ENCODE measurements at places on chromosomes 5 and 9.

GRCh38 chr5:146890066-146890465 lies 11.5 kb upstream of the PPP2R2B start:
- DNase-seq: no peak

DNA sequence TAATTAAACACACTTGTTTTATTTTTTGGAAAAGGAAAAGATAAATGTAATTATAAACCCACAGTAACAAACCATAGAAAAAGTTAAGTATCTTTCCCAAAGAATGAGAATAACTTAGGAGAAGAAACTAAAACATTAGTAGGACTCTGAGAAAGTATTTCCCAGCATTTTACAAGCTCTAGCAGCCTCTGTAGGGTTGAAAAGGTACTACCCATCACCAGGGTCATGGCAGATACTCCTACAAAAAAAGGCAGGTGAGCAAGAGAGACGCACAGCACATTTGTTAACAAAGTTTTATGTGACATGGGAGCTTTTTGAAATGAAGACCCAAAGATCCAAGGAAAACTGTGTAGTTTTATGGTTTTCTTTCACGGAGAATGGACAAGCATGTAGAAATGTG lies 77.7 kb upstream of the FAM169A start:
- DNase-seq: no peak

- no peak for DNase-seq
These were observed 72.2 kb upstream of the ADAMTS19 start for GRCh38 chr5:129387944-129388343.

GRCh38 chr9:19939734-19940278 lies 151.0 kb upstream of the SLC24A2 start:
- no peak for DNase-seq

GRCh38 chr9:75039009-75039408 lies 10.9 kb upstream of the CARNMT1 start:
- no peak for DNase-seq

DNA sequence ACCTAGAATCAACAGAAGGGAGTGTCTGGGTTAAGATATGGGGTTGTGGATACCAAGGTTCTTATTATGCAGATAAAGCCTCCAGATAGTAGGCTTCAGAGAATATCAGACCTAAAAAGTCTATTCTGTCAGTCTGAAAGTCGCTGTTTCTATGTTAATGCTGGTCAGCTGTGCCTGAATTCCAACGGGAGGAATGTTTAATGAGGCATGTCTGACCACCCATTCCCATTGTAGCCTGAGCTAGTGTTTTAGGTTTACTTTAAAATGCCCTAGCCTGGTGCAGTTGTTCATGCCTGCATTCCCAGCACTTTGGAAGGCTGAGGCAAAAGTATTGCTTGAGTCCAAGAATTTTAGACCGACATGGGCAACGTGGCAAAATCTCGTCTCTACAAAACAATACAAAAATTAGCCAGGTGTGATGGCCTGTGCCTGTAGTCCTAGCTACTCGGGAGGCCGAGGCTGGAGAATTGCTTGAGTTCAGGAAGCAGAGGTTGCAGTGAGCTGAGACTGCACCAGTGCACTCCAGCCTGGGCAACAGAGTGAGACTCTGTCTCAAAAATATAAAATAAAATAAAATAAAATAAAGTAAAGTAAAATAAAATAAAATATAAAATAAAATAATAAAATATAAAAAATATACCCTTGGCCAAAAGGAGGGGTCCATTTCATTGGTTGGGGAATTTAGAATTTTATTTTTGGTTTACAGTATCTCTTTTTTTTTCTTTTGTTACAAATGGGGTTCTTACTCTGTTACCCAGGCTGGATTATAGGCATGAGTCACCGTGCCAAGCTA lies 7.8 kb upstream of the SOX30 start:
- no peak for DNase-seq

DNA sequence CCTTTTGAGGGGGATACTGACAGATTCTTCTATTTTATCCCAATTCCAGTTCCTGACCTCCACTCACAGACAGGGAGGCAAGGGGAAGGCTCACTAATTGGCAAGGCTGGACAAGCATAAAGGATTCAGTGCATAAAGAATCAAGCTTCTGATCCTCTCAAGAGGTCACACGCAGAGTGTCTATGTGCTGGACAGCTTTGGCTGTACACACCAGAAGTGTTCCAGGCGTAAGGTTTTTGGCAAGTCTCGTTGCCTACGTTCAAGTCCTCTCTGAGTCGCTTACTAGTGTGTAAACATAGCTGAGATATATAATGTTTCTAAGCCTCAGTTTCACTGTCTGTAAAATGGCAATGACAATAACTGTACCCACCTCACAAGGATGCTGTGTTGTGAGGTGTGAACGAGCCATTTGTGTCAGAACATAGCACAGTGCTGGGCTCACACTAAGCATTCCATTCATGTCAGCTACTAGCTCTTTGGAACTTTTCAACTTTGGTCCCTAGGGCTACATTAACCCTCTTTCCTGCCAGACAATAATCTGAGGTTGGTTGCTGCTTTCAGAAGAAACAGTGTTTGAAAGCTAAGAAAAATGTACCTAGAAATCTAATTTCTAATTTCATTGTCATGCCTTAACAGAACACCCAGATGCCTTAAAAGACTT lies 52.1 kb downstream of the PALM2AKAP2 start:
- no peak for DNase-seq

GRCh38 chr5:126912616-126913200 lies 117.7 kb downstream of the MARCHF3 start:
- no peak for DNase-seq

DNA sequence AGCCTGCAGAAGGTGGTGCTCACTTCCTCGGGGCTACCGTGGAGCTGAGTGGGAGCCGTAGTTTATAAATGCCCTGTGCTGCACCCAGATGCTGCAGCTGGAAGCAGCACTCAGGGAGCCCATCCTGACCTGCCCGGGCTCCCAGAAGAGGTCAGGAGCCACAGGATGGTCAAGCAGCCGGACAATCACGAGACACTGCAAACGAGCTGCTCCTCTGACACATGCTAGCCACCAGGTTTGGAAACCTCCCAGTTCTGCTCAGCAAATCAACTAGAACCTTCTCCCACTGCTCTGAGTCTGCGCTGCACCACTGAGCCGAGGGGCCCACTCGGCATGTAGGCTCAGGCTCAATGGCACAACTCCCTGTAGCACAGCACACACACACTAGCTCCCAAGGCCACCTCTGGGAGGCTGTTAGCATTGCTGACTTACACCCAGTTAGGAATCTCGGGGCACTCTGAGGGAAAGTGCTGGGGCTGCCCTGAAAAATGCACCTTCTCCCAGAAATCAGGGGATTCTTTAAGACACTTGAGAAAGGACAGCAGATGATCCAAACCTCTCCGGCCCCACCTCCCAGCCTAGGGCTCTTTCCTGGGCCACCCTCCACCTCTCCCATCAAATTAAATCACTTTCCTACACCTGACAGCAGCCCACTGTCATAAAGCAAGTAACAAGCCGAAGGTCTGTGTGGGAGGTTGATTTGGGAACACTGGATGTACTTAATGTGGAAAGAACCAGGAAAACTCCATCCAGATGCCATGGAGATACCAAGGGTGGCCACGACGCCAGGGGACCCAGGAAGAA lies 59.1 kb downstream of the PSMB7 start:
- DNase-seq: no peak

DNA sequence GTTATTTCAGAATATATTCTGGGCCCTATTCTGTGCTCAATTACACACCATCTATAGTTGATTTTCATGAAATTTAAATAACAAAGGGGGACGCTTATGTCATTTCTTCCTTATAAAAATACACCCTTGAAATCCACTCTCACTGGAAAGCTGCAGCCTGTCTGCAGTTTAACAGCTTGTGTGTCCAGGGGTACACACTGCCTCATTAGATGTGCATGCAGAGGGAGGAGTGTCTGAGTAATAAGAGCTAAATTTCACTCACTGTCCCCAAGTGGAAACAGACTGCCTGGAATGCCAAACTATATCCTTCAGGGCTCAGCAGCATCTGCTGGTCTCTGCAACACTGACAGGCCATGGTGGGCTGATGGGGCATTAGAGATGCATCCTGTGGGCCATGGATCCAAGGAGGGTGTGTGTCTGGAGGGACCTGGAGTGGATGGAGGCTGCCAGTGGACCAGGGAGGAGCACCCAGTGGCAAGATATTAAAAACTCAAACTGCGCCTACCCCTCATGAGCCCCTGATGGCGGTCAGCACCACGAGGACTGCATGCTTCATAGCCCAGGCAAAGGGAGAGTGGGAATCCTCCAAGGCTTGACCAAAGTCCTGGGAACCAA lies 15.8 kb upstream of the TIFAB start:
- DNase-seq: no peak

DNA sequence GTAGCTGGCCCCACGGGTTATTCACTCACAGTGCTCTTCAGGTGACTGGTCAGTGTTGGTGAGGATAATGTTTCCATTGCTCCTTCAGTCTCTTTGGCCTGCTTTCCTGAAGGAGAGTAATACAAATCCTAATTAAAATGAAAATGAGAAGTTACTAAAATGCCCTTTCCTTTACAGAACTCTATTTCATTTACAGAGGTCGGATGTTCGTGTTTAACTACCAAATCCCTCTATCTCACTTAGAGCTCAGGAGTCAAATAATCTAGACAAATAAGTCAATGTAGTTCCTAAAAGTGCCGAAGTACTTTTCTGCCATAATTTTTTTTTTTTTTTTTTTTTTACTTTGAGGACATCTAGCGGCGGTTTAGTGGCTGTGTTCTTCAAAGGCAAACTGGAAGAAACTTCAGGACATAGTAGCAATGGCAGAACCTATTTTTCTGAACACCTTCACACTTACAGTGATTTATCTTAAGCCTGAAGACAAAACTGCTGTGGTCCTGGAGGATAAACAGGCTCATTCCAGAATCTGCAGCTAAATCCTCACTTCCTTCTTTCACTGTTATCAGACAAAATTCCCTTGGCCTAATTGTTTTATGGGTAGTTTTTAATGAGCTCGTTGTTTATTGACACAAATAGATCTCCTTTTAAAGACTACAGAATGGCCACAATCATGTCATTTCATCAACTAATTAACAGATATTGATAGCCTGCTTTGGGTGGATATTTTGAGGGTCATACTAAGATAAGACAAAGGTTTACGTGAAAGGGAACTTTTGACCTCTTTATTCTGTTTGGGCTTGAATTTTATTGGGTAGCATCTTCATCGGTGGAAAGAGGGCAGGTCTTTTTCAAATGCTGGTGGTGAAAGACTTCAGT lies 207.6 kb upstream of the DMRTA1 start:
- no peak for DNase-seq

- DNase-seq: no peak
These were observed 279.4 kb downstream of the HINT1 start for GRCh38 chr5:130885691-130886090.

- no peak for DNase-seq
These were observed 41.2 kb downstream of the SPZ1 start for GRCh38 chr5:80360914-80361444.

DNA sequence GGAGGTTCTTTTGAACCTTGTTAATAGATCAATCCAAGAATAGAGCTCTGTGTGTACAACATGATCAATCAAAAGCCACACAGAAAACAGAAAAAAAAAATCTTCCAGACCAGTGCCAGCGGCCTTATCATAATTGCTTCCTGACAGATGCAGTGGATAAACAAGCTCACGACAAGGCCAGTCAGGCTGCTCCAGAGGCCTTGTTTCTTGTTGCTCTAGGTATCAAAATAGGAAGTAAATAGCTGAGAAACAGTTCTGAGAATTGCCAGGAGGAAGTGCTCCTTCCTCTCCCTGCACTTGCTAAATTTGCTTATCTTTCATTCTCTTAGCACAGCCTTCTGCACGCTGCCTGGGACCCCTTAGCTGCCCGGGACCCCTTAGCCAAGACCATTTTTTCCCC lies 199.0 kb upstream of the TARS1 start:
- no peak for DNase-seq

GRCh38 chr5:103598997-103599566 lies 36.5 kb upstream of the NUDT12 start:
- no peak for DNase-seq

GRCh38 chr5:139181322-139181730 lies 16.8 kb downstream of the SIL1 start:
- no peak for DNase-seq

- no peak for DNase-seq
These were observed 914 bp upstream of the CD72 start for GRCh38 chr9:35618854-35619799.

DNA sequence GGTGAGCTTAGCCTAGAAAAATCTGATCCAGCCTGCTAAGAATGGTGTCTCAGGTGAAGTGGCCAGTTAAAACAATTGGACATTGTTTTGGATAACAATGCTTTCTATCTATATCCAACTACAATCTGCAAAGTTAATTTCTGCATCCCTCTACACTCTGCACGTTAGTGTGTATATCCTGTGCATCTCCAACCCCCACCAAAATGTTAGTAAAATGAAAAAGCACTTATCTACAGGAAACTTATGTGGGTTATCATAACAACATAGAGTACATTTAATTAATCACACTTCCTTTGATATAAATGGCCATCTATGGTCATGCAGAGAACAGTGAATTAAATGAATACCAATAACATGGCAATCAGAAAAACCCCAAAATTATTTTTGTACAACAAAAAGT lies 158.7 kb downstream of the NFIB start:
- no peak for DNase-seq

DNA sequence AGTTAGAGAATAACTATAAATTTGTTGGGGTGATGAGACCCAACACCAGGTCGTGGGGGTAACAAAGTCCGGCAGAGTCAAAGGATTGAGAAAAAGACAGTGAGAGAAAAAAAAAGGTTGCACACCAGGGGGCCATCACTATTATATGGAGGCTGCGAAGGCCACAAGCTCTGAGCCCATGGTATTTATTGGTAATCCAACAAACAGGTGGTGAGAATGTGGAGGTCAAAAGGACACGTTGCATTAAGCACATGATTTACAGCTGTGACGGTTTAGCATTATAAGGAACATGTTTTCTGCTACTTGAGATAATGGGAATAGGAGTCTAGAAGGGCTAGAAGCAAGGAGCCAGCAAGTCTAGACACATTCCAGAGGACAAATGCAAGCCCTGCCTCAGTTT lies 2202.2 kb upstream of the C9orf72 start:
- no peak for DNase-seq

DNA sequence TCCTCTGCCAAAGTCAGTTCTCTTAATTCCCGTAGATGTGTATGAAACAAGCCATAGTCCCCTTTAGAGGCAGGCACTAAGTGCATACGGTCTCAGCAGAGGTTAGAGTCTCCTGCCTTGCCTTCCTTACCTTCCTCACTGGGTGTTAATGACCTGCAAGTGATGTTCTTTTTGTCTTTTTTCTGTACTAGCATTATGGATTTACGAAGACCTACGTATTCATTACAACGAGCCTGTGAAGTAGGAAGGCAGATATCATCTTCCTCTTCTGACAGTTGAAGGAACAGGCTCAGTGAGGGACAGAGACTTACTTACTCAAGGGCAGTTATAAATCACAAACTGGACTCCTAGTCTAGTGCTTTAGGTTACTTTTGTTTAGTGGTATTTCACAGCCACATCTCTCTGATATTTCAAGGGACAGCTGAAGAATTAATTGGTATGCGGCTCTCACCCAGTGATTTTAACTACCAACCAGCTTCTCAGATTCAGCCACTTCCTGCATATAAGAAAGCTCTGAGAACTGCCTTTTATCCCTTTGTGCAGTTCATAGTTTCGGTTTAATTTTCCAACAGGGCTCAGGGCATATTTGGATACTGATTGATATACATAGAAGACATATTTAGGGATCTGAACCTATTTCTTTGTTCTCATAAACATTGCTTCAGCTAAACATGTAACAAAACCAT lies 85.1 kb upstream of the CKMT2 start:
- no peak for DNase-seq

GRCh38 chr5:10595672-10596309 lies 31.9 kb downstream of the ANKRD33B start:
- DNase-seq: no peak

GRCh38 chr5:113273948-113274347 lies 160.8 kb downstream of the TSSK1B start:
- no peak for DNase-seq

- DNase-seq: no peak
These were observed 344.8 kb downstream of the ZNF608 start for GRCh38 chr5:124401476-124402143.
